ENCODE measurements at places on chromosomes 7 and 10.
A peak's percentile ranks its signal among the peaks of the same experiment; 100 is the strongest.

- peak; percentile 27 for DNase-seq
Measured at GRCh38 chr10:92761571-92761970, 71.8 kb downstream of the HHEX start.

GRCh38 chr7:18538554-18539250, 43.2 kb downstream of the HDAC9 start:
- DNase-seq: no peak

DNA sequence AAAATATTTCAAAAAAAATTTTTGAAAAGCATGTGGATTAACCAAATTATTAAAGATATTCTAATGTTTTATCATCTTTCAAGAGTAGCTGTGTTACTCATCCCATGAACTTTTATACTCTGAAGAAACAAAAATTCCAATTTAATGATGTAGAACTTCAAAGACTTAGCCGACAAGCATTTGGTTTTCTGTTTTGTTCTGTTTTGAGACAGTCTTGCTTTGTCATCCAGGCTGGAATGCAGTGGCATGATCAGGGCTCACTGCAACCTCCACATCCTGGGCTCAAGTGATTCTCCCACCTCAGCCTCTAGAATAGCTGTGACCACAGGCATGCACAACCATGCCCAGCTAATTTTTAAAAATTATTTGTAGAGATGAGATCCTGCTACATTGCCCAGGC, 17.8 kb upstream of the LCOR start:
- DNase-seq: peak; percentile 82

DNA sequence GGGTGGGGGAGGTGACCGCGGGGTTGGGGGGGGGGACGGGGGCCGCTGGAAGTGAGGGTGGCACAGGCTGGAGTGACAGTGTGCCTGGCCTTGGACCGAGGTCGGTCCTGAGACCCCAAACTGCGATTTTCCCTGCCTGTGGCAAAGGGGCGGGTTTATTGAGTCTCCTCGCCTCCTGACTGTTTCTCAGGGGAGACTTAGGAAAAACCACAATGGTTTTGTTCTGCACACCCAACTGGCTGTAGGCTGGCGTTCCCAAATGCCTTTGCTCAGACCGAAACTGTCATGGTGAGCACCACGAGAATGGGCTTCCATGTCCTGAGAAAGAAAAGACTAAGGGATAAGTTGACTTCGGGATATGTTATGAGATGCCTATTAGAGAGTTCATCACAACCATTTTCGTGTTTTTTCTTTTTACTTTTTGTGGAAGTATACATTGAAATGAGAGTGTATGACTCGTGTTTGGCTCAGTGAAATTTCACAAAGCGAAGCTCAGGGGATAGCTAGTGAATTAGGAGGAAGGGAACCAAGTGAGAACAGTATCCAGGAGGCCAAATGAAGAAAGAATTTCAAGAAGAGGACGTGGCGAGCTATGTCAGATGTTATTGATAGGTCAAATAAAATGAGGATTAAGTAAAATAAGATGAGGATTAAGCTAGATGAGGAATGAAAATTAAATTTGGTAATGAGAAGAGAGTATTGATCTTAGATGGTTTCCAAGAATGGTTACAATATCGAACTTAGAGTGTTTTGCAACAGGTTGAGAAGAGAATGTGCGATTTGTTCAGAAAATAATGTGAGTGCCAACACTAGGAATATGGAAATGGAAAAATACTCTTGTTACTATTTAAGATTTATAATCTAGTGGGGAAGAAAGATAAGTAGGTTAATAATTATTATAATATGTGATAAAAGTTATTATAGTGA, 918 bp downstream of the NET1 start:
- peak; percentile 52 for DNase-seq

- DNase-seq: no peak
Measured at GRCh38 chr10:67587771-67588170, 108.2 kb downstream of the CTNNA3 start.

DNA sequence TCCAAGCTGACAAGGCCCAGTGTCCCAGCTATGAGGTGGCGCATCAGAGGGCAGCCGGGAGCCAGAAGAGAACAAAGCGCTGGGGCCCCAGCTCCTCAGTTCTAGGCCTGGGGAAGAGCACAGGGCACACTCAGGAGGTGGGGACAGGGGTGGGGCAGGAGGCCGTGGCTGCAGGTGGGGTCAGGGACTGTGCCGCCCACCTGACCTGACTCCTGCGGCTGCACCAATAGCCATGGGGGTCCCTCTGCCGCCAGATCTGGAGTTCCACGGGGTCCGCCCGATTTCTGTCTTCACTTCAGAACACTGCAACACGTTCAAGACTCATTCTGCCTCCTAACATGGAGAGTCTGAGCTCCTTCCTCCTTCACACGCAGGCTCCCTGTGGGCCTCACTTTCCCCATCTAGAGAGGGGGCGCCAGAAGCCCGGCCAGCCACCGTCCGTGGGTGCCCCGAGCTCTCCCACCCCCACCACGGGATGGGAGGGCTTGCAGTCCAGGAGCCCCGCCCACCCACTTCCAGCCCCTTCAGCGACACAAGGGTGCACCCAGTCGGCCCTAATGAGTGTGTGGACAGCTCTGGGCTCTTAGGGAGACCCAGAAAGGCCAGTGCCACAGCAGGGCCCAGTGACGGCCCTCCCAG, 278.3 kb downstream of the MAD1L1 start:
- DNase-seq: no peak

Measured in choroid plexus epithelial cell (primary cell).